Mesendoderm (in vitro differentiated cells): ENCODE measurements at places on chromosomes 11 and 22.
A peak's percentile ranks its signal among the peaks of the same experiment; 100 is the strongest.

DNA sequence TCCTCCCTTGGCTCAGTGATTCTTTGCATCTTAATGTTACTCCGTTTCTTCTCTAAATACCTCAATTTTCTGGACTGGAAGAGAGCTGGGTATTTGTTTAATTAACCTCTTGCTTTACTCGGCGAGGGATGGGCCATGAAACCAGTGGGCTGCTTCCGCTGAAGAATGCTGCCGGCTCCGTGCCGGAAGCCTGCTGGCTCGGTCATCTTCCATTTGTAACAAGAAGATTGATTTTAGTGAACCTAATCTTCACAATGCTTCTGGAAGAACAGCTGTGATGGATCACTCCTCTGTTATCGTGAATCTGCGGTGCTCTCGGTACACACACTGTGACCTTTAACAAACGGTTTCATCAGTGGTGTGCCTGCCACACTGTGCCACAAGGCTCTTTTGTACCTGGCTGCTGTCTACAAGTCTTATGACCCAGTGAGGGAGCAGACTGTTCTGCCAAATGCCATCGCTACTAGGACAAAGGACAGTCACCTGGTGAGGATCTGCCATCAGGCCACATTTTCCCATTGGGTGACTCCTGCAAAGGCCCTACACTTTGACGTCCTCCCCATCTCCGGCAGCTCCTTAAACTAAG lies 25.3 kb upstream of the PARVB start:
- DNase-seq: no peak

DNA sequence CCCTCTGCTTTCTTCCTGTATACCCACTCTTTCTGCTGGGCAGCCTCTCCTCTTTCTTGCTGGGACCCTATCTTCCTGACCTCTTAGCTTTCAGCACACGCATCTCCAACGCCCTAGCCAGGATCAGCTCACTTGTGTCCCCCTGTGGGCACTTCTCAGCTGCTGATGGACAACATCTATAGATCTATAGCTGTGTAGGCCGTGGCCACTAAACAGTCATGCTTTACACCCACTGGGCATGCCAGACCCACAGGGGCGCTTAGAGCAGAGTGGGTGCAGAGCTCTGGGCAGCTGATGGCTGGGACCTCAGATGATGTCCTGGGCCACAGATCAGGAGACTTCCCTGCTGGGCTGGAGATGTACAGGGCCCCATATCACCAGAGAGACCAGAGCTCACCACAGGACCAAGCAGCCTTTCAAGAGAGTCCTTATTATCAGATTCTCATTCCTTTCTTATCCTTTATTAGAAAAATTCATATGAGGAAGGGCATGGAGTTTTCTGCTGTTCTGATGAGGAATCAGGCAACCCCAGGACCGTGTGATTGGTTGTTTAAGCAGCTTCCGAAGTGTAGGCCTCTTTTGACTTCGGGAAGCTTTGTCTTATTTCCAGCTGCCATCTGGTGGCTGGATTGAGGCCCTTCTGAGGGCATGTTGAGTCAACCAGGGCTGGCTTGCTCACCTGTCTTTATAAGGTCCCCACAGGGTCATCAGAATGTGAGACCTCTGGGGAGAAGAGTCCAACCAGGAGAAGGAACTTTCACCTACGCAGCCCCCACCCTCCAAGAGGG lies 60.5 kb downstream of the OSBP2 start:
- DNase-seq: peak; percentile 86

DNA sequence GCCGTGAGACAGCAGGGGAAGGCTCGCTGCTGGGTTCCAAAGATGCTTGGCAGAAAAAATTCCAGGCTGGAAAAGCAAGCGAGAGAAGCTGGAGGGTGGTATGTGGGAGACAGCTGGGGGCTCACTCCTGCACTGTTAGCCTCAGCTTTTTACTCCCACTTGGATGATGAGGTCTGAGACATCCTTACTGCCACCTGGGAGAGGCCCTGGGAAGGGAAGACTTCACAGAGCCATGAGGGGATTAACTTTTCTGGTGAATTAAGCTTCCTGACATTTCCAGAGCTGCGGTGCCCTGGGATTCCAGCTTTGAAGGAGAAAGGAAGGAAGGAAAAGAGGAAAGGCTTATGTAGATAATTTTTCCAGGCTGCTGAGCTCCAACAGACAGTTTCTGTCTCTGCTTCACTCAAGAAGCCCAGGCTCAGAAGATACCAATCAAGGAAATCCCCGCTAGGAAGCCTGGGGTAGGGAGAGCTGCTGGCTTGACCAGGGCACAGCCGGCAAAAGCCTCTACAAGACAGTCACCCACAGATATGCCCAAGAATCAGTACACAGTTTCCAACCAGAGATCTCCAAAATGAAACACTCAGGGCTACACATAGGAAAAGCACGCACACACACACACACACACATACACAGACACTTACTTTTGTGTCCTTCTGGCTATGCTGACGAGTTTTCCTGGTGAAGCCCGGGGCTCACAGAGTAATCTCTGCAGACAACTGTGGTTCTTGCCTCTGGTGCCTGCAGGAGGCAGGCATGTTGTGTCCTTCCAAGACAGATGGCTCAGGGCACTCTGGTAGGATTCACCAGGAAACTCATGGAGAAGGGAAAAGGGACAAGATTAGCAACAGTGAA lies 907 bp downstream of the MCHR1 start:
- peak; percentile 75 for DNase-seq

- no peak for DNase-seq
Measured at GRCh38 chr11:27120211-27120610, 79.6 kb downstream of the BBOX1 start.

DNA sequence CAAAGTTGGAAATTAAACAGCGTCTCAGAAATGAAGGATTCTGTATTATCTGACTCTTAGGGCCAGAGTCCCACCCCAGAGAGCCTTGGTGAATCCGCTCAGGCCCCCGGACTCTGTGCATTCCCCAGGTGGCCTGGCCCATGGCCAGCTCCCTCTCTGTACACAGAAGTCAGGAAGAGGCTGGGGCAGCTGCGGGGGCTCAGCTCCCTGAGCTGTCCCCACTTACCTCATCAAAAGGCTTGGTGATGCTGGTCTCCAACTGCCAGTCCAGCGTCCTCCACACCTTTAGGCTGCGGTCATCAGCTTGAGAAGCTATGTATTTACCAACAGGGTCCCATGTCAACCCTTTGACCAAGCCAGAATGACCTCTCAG lies 35.0 kb downstream of the HIRA start:
- no peak for DNase-seq

DNA sequence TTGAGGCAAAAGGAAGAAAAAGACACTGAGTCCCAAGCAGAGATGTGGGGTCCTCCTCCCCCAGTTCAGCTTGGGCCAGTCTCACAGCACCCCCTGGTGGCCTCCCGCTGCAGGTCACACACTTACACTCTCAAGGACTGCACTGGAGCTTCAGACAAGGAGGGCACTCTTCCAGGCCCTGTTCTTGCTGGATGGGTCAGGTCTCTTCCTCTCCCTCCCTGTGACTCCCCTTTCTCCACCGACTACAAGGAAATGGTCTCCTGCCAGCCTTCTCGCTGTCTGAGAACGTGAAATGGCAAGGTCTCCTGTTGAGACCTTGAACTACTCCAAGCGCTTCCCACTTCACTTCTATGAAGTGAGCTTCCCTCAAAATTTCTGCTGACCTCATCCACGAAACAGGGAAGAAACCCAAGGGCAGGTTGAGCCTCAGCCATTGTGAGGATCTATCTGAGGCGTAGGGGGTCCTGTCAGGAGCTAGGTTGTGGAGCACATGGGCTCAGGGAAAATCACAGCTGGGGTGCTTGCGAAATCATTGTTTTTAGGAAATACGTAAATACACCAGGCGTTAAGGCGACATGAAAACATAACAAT lies 11.2 kb upstream of the IGLL1 start:
- peak; percentile 84 for DNase-seq

DNA sequence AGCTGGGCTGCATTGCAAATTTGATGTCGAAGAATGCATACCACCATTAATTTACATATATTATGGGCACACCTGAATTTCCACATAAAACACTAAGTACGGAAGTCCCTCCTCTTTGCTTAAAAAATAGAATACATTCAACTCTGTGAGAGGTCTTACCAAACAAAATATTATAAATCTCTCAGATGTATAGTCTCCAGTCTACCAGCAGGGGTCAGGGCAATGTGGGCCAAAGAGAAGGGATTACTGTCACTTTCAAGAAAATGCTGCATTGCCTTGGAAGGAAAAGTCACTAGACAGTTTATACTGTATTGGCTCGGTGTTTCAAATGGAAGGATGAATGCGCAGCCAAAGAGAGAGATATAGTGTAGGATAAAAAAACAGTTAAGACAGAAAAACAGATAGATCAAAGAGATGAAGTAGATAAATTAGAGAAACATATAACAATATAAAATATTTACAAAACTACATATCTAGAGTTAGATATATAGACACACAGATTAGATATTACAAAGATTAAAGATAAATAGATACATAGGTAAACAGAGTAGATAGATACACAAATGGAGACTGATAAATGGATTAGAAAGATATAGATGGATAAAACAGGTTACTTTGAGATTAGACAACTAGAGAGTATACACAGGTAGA lies 20.9 kb downstream of the SERGEF start:
- peak; percentile 55 for DNase-seq

GRCh38 chr11:33900159-33900840 lies 8.4 kb upstream of the LMO2 start:
- no peak for DNase-seq

DNA sequence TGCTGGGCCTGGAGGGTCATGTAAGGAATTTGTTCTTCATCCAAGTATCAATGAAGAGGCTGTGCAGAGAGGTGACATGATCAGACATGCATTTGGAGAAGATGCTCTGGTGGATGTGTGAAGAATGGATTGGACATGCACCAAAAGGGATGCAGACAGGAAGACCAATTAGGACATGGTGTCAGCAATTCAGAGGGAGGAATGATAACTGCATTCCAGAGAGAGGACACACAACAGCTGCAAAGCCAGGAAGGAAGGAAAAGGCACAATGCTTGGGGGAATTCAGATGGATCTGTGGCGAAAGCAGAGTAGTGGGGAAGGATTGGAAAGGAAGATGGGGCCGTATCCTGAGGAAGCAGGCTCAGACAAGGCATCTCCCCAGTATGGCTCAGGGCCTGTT lies 5.2 kb upstream of the ARRB1 start:
- no peak for DNase-seq

DNA sequence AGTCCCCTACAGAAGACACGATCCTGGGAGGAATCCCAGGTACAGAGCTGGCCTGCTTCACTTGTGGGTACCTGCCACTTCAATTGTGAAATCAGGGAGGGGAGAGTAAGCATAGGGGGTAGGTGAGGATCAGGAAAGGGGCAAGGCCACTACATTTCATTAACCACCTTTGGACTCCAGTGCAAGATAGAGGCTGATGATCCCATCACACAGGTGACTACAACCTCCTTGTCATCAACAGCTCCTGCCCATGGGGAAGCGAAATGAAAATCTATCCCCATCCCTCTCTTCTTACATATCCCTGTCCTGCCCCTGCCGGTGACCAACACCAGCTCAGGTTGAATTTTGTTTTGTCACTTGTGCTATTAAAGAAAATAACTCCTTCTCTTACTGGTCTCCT lies 64.7 kb upstream of the VPREB1 start:
- no peak for DNase-seq
